ENCODE measurements at places on chromosomes 5 and 9.

DNA sequence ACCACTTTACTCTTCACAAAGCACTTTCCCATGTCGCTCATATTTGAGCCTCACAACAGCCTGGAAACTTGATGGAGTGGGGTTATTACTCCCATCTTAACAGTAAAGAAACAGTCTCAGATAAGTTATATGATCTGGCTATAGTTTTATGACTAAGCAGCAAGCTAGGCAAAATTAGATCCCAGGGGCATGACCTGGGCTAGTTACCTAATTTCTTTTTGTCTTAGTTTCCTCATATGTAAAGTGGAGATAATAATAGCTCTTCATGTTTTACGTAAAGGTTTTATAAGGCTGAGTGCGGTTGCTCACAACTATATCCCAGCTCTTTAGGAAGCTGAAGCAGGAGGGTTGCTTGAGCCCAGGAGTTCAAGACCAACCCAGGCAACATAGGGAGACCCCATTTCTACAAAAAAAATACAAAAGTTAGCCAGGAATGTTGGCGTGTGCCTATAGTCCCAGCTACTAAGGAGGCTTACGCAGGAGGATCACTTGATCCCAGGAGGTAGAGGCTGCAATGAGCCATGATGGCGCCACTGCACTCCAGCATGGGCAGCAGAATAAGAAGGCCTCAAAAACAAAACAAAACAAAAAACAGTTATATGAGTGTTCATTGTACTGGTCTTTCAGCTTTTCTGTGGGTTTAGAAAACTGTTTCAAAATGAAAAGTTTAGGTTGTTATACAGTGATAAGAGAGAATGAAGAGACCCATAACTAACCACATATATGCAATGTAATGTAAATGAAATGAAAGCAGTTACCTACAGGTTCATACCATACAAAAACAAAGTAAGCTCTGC is 6.5 kb upstream of the PLIN2 start:
- no peak for DNase-seq

DNA sequence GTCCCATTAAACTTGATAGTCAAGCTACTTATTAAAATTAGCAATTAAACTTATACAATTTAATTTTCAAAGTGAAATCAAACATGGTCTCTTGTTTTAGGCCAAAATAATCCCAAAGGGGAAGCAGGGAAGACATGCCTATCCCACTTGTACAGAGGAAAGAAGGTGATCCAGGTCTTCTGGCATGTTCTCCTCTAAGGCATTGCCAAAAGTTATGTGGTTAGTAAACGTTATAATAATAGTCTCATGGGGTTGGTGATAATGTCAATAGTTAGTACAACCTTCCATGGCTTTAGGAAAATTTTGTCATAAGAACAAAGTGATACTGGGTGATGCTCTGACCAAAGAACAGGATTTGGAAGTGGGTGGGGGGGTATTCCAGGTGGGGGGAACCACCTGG is 52.8 kb downstream of the ROR2 start:
- DNase-seq: no peak

DNA sequence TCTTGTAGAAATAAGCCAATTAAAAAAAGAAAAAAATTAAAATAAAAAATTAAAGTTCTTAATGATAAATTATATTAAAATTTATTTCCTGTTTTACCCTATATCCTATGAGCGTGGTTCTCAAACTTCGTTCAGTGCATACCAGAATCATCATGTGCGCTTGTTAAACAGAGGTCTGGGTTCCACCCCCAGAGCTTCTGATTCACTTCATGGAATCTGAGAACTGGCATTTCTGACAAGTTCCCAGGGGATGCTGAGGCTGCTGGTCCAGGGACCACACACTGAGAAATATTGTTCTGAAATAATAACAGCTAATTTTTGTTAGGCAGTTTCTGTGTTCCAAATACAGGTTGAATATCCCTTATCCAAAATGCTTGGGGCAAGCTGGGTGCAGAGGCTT is 79.3 kb downstream of the TMC1 start:
- no peak for DNase-seq

- no peak for DNase-seq
Observed at GRCh38 chr9:127844821-127845359, 9.6 kb downstream of the ENG start.

GRCh38 chr5:81425569-81425968 is 31.6 kb upstream of the ACOT12 start:
- DNase-seq: no peak

GRCh38 chr9:25857147-25857546 is 178.9 kb upstream of the TUSC1 start:
- DNase-seq: no peak

DNA sequence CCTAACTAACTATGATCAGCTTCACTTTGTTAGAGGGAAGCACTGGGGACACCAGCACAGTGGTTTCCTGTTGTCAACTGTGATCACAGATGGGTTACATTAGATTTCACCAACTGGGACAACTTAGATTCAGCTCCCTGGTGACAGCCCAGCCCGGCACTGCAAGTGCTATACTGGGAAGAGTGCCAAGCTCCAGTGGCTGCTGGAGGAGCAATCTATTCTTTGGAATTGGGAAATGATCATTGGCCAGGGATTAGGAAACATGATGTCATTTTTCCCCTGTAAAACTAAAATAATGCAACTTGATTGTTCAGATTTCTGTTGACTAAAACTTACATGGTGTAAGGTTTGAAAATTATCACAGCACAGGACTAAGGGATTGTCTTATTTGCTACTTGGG is 33.2 kb downstream of the PTGR1 start:
- no peak for DNase-seq

DNA sequence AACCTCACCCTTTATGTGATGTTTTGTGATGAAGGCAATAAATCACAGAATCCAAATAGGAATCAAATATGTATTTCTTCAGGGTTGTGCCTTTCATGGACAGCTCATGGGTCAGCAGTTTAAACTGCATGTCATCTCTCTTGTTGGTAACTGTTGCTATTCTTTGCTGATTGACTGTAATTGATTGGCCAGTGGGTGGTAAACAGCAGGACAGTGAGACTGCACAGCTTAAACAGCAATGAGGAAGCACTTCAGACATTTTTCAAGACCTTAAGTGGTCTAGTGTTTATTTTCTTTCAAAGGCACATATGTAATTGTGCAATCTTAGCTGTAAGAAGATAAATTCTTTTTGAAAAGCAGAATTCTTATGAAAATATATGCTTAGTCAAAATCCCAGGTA is 260.5 kb downstream of the COX7C start:
- no peak for DNase-seq

DNA sequence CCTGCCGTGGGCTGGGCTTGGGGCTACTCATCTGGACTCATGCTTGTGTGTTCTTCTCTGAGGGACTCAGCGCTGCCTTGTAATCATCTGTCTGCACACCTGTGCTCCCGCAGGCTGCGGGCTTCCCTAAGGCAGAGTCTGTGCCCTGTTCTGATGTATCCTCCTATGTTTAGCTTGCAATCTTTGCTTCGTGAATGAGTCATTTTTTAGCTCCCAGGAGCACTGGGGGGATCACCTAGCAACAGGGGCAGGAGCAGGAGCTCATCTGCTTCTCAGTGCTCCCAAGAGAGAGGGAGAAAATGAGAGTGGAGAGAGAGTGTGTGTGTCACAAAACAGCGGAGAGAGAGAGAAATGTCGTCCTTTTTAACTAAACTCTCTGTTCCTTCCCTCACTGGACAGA is 202.4 kb upstream of the ZNF618 start:
- DNase-seq: no peak

DNA sequence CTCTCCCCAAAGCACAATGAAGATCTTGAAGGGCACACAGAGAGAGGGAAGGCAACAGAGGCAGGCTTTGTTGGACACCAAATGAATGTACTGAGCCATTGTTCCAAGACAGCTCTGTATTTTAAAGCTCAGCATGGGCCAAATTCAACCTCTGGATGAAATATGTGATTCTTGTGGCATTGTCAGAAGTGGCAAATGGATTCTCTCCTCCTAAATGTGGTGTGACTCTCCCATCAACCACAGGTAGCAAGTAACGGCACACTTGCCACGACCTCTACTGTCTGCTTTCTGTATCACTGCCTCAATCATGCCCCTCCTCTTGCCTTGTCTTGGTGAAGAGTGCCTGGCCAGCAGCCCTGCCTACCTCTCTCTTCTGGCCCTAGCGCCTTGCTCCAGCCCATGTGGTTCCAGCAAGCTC is 6.1 kb upstream of the MOB3B start:
- DNase-seq: no peak

GRCh38 chr5:121667292-121667691 is 184.4 kb upstream of the FTMT start:
- DNase-seq: no peak

DNA sequence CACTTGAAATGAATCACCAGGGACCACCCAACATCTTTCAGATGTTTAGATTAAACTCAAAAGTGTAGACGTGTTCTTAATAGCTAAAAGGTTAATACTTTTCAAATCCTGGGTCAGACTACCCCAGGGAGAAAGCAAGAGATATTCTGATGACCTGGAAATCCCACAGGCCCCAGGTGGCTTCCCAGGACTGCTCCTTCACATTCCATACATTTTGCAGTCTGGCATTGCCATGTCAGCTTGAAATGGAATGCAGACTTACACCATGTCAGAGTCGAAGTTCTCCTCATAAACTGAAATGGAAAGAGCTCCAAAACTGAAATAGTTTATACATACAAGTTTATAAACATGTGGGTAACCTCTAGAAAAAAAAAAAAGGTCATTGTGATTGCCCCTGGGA is 61.5 kb downstream of the TMEM167A start:
- no peak for DNase-seq

- no peak for DNase-seq
Observed at GRCh38 chr5:145911164-145911563, 25.2 kb upstream of the SH3RF2 start.

GRCh38 chr9:36865731-36866635 is 168.1 kb downstream of the PAX5 start:
- DNase-seq: no peak

DNA sequence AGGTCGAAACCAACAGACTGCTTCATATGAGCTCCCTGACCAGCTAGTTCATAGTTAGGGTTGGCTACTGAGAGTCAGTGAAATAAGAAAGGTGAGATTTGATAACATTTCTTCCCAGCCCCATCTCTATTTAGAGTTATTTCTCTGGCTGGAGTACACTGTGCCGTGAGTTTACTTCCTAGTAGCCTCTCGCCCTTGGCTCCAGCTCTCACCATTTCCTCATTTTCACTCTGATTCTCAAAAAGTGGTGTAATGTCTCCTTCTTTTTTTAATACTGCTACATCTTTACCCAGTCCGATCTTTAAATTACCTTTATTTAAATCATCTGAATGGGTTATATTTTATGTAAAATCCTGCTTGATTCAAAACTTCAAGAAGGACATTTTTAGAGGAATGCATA is 100.4 kb upstream of the FAM174A start:
- no peak for DNase-seq

DNA sequence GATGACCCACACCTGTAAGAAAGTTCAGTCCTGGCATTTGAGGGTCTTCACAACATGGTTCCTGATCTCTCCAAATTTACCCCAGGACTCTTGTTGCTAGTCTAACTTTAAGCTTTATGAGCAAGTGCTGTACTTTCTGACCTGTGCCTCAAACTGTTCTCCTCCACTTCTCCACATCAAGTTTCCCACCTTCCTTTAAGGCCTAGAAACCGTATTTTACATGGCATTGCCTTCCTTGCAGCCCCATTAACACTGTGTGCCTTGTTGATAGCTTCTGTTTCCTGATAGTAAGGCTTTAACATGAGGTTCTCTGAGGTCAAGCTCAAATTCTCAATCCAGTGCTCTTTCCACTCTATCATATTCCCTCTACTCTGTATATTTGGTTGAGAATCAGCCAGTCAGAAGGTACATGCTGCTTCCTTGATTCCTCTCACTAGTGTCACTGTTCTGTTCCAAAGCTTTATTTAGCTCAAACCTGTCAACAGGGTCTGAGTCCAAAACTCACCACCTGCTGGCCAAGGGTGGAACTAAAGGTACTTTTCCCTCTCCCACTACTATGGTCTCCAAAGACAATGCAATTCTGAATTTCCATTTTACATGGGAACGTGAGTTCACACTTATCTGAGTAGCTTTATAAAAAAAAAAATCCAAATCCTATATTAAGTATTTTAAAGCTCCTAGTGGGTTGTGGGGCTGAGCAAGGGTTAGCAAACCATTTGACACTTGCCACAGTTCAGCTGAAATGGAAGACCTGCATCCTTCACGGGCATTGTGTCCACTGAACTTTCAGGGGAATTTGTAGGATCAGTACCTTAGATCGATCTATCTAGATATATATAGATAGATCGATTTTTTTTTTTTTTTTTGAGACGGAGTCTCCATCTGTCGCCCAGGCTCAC is 21.1 kb downstream of the VCP start:
- no peak for DNase-seq

DNA sequence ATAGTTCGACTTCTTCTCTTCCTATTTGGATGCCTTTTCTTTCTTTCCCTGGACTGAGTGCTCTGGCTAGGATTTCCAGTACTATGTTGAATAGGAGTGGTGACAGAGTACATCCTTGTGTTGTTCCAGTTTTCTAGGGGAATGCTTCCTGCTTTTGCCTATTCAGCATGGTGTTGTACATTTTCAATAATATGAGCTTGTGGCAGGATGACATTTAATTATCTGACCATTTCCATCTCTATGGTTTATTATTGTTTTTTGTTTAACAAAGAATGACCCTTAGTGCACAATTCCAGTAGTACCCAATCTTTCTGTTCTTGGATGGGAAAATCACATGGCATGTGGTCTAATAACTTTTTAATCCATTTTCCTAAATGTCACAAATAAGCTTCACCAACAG is 135.6 kb upstream of the SLC12A2 start:
- DNase-seq: no peak

- no peak for DNase-seq
Observed at GRCh38 chr9:94606646-94607422, 13.2 kb upstream of the FBP2 start.

GRCh38 chr9:21174671-21175070 is 8.2 kb upstream of the IFNA21 start:
- no peak for DNase-seq

GRCh38 chr5:2908086-2908485 is 156.6 kb upstream of the IRX2 start:
- DNase-seq: no peak

GRCh38 chr5:109703829-109704228 is 14.1 kb downstream of the MAN2A1 start:
- no peak for DNase-seq

DNA sequence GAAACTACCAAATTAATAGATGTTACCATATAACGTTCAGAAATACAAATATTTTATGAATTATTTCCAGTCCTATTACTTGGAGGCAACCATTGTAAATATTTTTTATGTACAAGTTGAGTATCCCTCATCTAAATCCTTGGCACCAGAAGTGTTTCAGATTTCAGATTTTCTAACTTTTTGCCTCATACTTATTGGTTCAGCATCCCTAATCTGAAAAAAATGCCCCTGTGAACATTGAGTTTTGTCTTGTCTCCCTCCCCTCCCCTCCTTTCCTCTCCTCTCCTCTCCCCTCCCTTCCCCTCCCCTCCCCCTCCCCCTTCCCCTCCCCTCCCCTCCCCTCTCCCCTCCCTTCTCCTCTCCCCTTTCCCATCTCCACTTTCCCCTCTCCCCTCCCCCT is 40.6 kb downstream of the UBAP1 start:
- no peak for DNase-seq

DNA sequence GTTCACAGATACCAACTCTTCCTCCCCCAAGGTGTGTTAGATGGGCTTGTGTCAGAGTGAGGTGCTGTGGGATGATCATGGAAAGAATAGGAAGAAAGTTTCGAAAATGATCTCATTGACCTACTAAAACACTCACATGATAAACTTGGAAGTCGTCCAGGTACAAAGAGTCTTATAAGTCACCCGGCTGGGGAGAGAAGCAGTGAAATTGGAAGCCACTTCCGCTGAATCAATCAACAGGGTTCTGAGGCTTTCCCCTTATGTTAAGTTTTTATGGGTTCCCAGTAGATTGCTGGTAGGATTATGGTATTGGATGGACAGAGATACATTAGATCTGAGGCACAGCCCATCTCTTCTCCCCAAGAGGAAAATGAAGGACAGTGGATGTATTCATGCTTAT is 218.8 kb upstream of the MSX2 start:
- DNase-seq: no peak
